SW 1271 (cell line): ENCODE measurements at places on chromosomes 11 and 22.
A peak's percentile ranks its signal among the peaks of the same experiment; 100 is the strongest.

DNA sequence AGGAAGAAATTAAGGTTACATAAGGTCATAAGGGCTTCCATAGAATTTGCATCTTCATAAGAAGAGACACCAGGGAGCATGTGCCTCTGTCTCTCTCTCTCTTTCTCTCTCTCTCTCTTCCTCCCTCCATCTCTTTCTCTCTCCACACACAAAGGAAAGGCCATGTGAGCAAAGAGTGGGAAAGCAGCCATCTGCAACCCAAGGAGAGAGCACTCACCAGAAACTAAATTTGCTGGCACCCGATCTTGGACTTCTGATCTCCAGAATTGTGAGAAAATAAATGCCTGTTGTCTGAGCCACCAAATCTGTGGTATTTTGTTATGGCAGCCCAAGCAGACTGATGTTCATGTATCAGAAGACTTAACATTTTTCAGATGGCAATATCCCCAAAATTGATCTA, 6.4 kb upstream of the KRTAP5-10 start:
- no peak for DNase-seq

GRCh38 chr11:110061296-110061695, 31.9 kb upstream of the ZC3H12C start:
- no peak for DNase-seq

DNA sequence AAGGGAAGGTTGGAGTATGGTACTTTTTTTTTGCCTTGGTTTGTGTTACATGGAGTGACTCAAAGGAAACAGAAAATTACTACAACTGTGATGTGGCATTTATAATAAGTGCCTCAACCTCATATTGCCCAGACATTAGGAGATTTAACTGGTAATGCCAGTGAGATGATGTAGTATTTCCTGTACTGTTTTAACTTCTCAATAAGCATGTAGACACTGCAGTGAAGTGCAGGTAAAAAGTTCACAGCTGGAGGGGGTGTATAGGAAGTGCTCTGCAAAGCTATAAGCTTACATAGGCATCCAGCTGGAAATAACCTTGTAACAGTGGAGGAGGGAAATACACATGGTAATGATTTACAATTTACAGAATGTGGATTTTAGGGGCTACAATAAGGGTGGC, 138.2 kb upstream of the MTMR2 start:
- no peak for DNase-seq

DNA sequence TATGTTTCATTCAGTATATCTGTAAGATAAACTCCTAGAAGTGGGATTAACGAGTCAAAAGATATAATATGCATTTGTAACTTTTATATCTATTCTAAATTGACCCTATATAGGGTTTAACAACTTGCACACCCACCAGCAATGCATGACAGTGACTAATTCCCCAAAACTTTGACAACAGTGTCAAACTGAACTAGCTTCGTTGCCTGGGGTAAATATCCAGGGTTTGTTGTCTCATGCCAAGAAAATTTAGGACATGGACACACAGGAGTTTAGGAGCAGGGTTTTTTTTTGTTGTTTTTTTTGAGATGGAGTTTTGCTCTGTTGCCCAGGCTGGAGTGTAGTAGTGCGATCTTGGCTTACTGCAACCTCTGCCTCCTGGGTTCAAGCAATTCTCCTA, 5.1 kb downstream of the SNU13 start:
- DNase-seq: no peak

GRCh38 chr22:22999523-22999922, 70.8 kb upstream of the GNAZ start:
- DNase-seq: no peak

- no peak for DNase-seq
Measured at GRCh38 chr22:31944700-31945442, 536 bp downstream of the YWHAH start.

DNA sequence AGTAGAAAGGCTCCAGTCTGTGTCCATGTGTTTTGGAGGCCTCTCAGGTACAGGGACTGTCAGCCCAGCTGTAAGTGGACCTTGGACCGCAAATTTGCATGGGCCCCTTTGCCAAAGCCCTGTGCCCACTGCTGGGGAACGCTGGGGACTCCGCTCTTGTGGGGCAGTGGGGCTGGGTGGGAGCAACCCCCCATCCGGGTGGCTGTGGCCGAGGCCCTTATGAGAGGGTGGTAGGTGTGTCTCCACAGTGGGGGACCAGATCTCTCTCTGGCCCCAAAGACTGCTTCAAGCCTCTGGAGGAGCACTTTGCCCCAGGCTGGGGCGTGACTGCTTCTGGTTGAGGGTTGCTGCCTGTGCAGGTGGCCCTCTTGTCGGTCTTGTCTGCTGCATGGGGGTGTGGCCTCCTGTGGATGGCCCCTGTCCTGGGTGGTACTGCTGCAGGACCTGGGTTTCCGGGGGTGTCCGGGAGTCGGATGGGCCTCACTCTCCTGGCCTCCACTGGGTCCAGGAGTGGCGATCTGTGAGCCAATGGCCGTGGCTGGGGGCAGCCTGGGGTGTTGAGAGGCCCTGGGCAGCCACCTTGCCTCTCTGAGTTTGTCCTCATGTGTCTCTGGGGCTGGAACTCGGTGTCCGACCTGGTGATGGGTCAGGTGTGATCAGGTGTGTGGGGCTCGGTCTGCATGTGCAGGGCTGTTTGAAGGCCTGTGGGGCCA, 15.9 kb downstream of the KCNQ1 start:
- DNase-seq: no peak

GRCh38 chr11:130431331-130431773, 2.9 kb upstream of the ADAMTS8 start:
- DNase-seq: peak; percentile 46

GRCh38 chr11:68914761-68915160, 11.1 kb downstream of the IGHMBP2 start:
- no peak for DNase-seq

- DNase-seq: no peak
Measured at GRCh38 chr11:44519989-44520737, 45.3 kb upstream of the CD82 start.

DNA sequence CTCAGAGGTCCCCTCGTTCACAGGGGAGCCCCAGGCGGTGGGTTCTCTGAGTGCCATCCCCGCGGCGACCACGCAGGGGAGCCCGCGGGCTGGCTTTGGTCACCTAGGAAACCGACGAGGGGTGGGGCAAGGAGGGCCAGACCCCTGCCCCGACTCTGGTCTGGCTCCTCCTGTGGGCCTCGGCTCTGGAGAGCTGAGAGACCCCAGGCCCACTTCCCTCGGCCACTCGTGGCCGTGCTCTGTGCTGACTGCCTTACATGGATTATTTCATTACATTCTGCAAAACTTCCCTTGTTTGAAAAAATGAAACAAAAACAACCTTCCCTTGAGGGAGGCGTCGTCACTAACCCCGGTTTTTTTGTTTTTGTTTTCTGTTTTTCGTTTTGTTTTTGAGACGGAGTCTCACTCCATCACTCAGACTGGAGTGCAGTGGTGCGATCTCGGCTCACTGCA, 15.1 kb upstream of the CYTH4 start:
- DNase-seq: no peak

GRCh38 chr22:30429887-30430286, 4.3 kb downstream of the MTFP1 start:
- DNase-seq: no peak

- DNase-seq: no peak
Measured at GRCh38 chr22:39381930-39382329, 17.6 kb upstream of the TAB1 start.

- DNase-seq: peak; percentile 54
Measured at GRCh38 chr11:7605186-7605943, 67.9 kb downstream of the CYB5R2 start.

- no peak for DNase-seq
Measured at GRCh38 chr11:128457874-128458273, 129.5 kb downstream of the ETS1 start.

DNA sequence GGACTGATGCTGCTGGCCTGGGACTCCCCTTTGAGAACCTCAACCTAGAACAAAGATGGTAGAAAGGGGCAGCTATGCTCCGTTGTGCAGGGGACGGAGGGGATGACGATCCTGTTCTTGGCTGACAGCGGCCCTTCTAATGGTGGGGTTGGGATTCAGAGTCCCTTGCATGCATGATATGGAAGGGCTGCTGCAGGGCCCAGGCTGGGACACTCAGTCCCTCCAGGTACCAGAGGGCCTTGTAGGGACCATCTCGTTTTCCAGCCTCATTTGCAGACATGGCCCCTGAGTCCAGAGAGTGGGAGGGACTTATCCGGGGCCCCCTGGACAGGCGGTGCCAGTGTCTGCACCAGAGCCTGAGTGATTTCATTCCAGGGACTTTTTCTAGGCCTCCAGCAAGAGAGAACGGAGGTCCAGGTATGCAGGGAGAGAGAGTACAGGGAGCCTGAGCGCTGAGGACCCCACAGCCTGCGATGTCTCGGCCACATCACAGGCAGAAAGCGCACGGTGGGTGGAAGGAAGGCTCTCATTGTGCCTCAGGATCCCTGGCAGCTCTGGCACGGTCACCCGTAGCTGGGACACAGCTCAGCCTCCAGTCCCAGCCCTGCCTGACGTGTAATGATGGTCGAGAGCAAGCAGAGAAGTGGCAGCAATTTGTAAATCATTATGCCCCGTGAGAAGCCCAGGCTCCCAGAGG, 860.8 kb downstream of the TBC1D22A start:
- no peak for DNase-seq

DNA sequence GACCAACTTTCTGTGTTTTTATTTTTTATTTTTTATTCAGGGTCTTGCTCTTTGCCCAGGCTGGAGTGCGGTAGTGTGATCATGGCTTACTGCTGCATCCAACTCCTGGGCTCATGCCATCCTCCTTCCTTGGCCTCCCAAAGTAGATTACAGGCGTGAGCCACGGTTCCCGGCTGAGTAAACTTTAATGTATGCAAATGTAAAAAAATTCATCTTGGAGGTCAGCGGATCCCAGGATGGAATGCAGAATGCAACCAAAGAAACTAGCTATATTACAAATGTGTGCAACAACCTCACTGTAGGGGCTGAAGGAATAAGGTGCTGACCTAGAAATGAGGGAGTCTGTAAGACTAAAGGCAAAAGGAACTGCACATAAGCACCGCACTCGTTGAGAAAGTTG, 6.2 kb upstream of the CDK2AP2 start:
- DNase-seq: no peak

GRCh38 chr11:67369801-67370284, 3.6 kb downstream of the CLCF1 start:
- DNase-seq: no peak

GRCh38 chr11:1932105-1932480, 12.6 kb downstream of the TNNT3 start:
- no peak for DNase-seq

- DNase-seq: no peak
Measured at GRCh38 chr11:118398791-118399559, 2.4 kb upstream of the ATP5MG start.

DNA sequence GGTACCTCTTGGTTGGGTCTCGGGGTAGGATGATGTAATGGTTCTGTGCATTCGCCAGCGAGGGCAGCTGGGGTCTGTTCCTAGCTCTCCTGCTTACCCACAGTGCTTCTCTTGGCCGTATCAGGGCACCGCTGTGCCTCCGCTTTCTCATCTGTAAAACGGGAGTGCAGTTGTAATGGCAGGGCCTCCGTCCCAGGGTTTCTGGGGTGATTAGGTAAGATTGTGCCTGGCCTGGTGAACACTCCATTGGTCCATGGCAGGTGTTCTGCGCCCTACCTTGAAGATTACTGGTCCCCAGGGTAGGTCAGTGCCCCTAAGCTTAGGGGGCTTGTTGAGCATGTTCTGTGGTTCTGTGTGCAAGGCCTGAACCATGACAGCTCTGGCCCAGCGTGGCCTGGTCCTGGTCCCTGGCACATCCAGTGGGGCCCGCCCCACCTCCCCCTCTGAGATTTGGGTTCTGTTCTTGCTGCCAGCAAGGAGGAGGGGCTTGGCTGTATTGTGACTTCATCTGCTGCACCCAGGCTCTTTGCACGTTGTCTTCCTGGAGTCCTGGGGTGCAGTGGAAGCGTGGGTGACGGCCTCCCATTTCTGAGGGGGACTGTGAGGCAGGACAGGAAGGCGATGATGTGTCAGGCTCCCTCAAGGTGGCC, 4.9 kb downstream of the MYRF start:
- DNase-seq: no peak

GRCh38 chr22:40979871-40980270, 28.7 kb downstream of the RBX1 start:
- no peak for DNase-seq

- DNase-seq: no peak
Measured at GRCh38 chr22:48299124-48299523, 1528.5 kb downstream of the BRD1 start.

DNA sequence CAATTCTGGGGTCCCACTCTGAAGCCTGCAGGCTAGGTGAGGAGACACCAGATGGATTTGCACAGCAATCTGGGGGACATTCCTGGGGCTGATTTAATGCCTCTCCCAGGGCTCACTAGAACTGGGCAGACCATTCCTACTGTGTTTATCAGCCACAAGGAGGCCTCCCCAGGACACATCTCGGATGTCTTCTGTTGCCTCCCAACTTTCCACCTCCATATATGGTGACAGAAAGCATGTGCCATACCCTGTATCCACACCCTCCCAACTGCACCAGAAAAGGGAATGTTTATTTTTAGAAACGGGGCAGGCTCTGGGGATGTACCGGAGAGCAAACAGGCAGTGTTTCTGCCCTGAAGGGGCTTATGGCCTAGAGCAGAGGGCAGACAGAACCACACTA, 181.8 kb downstream of the CSNK2A3 start:
- no peak for DNase-seq

- no peak for DNase-seq
Measured at GRCh38 chr22:48750282-48750681, 1077.4 kb downstream of the BRD1 start.

DNA sequence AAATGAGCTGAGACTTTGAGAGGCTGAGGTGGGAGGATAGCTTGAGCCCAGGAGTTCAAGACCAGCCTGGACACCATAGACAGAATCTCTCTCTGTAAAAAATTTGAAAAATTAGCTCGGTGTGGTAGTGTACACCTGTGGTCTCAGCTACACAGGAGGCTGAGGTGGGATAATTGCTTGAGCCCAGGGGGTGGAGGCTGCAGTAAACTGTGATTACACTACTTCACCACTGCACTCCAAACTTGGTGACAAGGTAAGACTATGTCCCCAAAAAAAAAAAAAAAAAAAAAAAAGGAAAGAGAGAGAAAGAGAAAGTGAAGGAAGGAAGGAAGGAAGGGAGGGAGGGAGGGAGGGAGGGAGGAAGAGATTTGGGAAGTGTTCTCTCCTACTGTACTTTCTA, 25.3 kb downstream of the RRP8 start:
- DNase-seq: no peak

GRCh38 chr11:123775715-123776549, 21.6 kb upstream of the OR6X1 start:
- DNase-seq: no peak

DNA sequence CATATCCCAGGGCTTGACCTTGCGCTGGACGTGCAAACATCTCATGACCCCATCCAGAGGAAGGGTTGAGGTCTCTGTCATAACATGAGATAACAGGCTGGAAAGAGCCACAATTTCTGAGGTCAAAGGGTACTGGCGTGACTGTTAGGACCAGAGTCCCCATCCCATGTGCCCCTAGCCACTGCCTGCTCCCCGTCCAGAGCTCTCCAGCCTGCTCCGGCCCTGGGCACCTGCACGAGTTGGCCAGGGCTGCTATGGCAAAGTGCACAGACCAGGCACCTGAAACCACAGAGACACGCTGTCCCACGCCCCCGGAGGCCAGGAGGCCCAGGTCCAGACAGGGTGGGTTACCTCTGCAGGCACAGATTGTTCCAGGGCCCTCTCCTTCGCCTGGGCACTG, 58.9 kb downstream of the SHANK2 start:
- no peak for DNase-seq

- DNase-seq: no peak
Measured at GRCh38 chr11:111301842-111302118, 3.4 kb downstream of the POU2AF3 start.

- DNase-seq: no peak
Measured at GRCh38 chr11:68579455-68579854, 104.9 kb upstream of the GAL start.

- no peak for DNase-seq
Measured at GRCh38 chr22:30190574-30190973, 56.0 kb downstream of the LIF start.
